ENCODE measurements at places on chromosomes 3 and 15.

GRCh38 chr15:101276501-101277037 lies 716 bp downstream of the SELENOS start:
- DNase-seq, result no peak

DNA sequence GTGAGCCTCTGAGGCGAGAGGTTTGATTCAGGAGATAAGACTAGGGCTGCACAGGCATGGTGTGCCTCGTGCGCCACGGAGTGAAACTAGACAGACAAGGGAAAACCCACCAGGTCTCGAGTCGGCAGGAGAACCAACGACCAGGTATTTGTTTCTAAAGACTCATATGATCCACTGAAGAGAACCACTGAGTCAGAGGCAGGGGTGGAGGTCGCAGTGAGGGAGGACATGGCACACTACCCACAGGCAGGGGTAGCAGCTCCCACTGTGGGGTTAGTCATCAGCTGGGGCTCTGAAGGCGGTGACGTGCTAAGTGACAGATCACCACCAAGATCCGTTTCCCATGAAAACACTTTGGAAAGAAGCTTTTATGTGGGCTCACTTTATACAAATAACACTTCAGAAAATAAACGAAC lies 45.7 kb downstream of the CHSY1 start:
- DNase-seq, result no peak

DNA sequence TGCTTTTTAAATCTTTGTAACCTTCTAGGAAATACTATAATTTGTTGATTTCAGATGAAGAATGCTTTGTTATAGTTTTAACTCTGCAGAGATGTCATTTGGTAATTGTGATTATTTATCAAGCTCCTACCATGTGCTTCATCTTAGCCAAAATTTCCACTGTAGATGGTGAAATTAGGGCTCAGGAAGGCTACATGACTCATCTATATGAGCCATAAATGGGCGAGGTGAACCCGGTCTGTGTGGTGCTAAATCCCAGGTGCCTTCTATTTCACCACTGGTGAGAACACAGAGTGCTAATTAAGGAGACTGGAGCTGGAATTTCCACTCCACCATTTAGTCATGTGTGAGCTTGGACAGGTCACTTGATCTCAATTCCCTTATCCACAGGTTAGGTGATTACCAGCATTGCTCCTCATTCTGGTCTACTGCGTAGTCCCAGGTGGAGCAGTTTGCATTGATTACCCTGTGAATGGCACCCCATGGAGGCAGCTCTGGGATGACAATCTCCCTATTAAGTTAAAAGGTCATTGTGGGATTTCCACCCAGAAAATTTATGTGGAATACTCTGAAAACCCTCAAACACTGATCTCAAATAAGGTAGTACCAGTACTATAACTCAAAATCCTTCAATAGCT lies 2.8 kb upstream of the CCR3 start:
- no peak for DNase-seq

DNA sequence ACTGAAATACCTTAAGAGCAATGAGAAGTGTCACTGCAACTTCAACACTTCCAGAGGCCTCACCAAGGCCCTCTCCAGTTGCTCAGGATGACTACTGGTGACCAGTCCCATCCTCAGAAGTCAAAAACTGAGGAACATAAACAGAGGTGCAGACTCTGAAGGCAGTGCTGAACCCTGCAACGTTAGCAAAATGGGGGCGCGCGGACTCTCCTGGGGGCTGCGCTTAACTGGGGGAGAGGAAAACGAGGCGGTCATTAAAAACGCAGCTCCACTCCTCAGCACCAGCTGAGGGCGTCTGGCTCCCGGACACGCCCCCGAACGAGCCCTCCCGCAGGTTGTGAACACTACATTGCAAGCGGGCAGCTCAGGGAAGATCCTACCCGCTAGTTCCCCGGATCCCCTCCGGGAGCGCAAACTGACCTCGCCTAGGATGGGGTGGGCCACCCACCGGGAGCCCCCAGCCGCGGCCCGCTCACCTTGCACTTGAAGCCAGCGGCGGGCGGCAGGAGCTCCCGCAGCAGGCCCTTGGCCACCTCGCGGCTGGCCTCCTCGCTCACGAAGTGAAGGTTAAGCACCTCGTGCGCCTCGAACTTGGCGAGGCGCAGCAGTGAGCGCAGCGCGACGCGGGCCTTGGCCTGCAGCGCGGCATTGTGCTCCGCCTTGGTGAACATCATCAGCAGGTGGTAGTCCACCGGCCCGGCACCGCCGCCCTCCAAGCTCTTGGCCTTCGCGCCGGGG lies 711 bp downstream of the XXYLT1 start:
- no peak for DNase-seq

- no peak for DNase-seq
Measured at GRCh38 chr15:54364961-54365360, 386.7 kb downstream of the UNC13C start.

GRCh38 chr3:147380977-147381376 lies 25.4 kb downstream of the ZIC4 start:
- DNase-seq, result no peak

- no peak for DNase-seq
Measured at GRCh38 chr3:61146010-61146890, 105.0 kb downstream of the FHIT start.

GRCh38 chr3:7209098-7209497 lies 348.2 kb downstream of the GRM7 start:
- no peak for DNase-seq

GRCh38 chr15:54605556-54605955 lies 591.2 kb downstream of the RSL24D1 start:
- DNase-seq, result no peak

GRCh38 chr3:195186041-195186709 lies 84.8 kb downstream of the XXYLT1 start:
- DNase-seq, result no peak

GRCh38 chr15:61828008-61828407 lies 232.2 kb downstream of the VPS13C start:
- DNase-seq, result no peak

- no peak for DNase-seq
Measured at GRCh38 chr3:46717447-46718231, at the start of gene PRSS50. Gene PRSS50, minus strand, starts transcription at chr3:46717869. Its CDS starts 45 bp downstream, at chr3:46717824.

- DNase-seq, result no peak
Measured at GRCh38 chr3:130950124-130950523, 56.2 kb downstream of the ATP2C1 start.

- no peak for DNase-seq
Measured at GRCh38 chr15:55094136-55094535, 102.6 kb downstream of the RSL24D1 start.

DNA sequence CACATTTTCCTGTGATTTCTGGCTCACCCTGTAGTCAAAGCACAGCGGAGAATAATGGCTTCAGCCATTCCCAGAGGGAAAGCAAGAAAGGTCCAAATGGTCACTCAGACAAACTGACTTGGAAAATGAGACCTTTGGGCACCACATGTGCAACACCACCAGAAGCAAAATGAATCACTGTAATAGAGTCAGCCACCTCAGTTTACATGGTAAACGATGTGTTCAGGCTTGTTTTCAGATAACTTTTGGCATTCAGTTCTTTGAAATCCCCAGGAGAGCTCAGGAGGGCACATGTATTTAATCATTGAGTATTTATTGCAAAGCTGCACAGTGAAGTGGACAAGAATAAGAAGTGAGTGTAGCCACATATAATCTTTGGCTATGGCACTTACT lies 38.4 kb upstream of the ALCAM start:
- DNase-seq, result no peak

- no peak for DNase-seq
Measured at GRCh38 chr3:176692199-176692965, 504.9 kb downstream of the TBL1XR1 start.

GRCh38 chr15:42130246-42130986 lies 26.0 kb downstream of the PLA2G4F start:
- no peak for DNase-seq

GRCh38 chr3:97970956-97971620 lies 1.1 kb downstream of the RIOX2 start:
- DNase-seq, result no peak

GRCh38 chr3:107682580-107682979 lies 159.8 kb downstream of the BBX start:
- DNase-seq, result no peak

DNA sequence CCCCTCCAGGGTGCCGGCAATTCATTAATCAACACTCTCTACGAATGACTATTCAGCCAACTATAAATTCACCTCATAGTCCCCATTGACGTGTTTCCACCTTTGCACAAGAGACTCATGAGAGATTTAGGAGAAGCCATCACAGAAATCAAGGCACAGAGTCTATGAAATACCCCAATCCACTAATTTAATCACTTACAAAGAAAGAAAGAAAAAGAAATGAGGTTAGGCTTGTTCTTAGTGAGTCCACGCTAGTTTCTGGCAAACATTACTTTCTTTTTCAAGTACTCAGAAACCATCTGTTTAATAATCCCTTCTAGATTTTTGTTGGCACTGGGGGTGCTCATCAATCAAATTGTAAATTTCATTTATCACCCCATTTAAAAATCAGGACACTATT lies 125.2 kb upstream of the ADPGK start:
- no peak for DNase-seq

DNA sequence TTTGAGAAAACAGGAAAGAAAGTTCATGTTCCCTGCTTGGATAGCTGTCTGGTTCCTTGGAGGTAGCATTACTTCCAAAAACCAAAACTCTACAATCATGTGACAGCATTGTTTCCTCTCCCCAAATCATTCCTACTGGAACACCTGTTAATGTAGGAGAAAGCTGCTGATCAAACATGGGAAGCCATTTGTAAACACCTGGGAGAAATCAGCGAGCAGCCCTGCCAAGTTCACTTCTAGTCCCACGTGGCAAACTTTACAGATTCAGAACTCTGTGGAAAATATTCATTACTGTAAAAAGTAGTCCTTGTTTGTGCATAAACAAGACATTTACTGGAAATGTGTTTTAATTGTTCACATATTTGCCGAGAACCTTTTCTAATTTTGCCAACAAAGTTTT lies 275.5 kb upstream of the AZI2 start:
- no peak for DNase-seq

DNA sequence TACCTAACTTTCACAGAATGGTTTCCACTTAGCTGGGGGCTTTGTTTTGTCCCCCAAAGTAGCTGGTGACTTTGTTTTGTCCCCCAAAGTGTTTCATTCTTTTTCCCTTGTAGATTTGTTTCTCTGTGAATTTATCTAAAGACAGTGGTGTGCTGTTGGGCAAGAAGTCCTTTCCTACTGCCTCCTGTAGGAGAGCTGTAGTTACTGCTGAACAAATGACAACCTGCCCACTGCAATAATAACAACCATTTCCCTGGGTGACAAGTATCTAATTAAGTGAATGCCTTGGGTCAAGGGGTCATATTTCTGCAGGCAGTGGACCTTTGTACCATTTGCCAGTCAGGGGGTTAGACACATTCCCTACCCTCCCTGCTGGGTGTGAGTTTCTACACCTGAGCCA lies 125.4 kb upstream of the BFSP2 start:
- no peak for DNase-seq

DNA sequence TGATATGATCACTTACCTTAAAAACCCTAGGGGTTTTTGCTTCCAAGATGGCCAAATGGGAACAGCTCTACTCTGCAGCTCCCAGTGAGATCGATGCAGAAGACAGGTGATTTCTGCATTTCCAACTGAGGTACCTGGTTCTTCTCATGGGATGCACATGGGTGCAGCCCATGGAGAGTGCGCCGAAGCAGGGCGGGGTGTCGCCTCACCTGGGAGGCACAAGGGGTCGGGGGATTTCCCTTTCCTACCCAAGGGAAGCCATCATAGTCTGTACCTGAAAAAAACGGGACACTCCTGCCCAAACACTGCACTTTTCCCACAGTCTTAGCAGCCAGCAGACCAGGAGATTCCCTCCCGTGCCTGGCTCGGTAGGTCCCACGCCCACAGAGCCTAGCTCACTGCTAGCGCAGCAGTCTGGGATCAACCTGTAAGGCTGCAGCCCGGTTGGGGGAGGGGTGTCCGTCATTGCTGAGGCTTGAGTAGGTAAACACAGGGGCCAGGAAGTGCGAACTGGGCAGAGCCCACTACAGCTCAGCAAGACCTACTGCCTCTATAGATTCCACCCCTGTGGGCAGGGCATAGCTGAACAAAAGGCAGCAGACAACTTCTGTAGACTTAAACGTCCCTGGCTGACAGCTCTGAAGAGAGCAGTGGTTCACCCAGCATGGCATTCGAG lies 78.6 kb downstream of the CTNNB1 start:
- DNase-seq, result no peak

DNA sequence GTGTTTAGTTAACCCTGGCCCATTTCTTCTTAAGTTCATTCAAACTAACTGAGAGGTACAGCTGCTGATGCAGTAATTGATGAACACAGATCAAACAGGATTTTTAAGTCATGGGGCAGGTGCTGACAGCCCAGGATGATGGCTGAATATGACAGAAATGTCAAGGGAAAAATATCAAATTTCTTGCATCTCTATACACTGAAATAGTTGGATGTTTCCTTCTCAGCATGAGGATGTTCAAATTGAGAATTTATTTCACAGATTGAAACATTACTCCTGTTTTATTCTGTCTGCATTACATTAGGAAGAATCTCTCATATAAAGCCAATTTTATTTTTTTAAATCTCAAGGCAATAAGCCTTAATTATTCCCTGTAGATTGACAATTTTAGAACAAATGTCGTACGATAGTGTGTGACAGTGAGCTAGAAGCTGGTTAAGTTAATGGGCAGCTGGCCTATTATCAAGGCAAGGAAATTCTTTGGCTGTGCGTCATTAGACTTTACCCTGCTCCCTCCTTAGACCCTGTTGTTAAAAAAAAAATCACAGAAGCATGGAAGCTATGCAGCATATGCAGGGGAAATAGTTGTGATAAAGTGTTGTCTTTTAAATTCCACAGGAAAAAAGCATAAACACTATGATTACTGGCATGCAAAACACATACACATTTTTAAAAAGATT lies 183.8 kb upstream of the KCNMB2 start:
- no peak for DNase-seq

DNA sequence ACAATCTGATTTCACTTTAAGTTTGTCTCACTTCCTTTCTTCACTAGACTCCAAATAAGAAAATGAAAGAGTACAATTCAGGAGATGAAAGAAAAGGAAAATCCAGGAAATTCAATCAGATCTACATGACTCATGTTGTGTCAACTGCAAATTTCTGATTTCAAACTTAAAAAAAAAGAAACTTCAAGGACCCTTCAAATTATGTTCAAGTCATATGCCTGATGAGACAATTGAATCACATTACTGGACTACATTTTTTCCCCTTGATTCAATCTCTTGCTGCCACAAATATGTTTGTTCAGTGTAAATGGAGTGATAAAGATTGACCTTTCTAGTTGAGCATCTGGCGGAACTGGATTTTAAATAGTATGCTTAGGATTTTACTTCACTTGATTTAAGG lies 37.4 kb downstream of the FRMD5 start:
- DNase-seq, result no peak

GRCh38 chr15:29324746-29325145 lies 55.1 kb upstream of the NSMCE3 start:
- DNase-seq, result no peak

- DNase-seq, result no peak
Measured at GRCh38 chr3:119443179-119443578, 20.2 kb downstream of the TMEM39A start.

- no peak for DNase-seq
Measured at GRCh38 chr15:58921267-58921790, 12.2 kb downstream of the SLTM start.

GRCh38 chr3:172707030-172707429 lies 3.8 kb downstream of the NCEH1 start:
- no peak for DNase-seq

Measured in progenitor cell of endocrine pancreas (in vitro differentiated cells).